Sigmoid colon (tissue), 7 donors: ENCODE measurements at places on chromosomes 3 and 15.

DNA sequence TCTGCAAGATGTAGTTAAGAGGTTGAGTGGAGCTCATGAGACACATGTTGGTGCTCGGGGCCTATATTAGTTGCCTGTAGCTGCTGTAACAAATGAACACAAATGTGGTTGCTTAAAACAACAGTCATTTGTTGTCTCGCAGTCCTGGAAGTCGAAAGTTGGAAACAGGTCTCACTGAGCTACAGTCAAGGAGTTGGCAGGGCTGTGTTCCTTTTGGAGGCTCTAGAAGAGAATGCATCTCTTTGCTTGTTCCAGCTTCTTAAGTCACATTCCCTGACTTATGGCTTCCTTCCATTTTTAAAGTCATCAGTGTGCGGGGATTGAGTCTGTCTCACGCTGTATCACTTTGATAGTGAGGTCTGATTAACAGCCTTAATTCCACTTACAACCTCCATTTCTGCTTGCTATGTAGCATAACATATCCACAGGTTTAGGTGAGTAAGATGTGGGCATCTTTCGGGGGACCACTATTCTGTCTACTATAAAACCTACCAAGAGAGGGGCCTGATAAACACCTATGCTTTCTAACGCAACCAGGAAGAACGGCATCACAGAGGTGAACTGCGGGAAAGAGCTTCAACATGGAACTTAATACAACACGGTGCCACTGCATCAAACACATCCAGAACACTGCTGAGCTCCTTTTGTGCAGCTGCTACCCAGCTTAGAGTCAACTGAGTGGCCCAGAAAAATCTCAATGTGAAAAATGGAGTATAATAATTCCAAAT is 119.4 kb downstream of the ATP10A start:
- DNase-seq, result peak; percentile 42

GRCh38 chr3:112304611-112305010 is 10.6 kb upstream of the SLC9C1 start:
- DNase-seq, result no peak

DNA sequence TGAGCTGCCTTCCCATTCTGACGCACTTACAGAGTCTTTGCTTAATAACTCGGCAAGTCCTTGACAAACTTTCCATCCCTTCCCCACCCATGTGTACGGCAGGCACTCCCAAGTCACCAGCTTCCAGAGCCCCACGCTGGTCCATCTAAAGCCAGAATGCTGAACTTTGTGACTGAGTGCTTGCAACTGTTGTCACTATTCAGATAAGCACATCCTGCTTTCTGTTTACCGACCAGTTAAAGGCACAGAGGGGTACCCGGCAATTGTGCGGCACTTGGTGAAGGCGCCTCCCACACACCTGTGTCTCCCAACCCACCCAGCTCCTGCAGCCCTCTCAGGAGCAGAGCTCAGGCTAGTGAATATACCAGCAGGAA is 430.6 kb downstream of the FOXP1 start:
- no peak for DNase-seq

- no peak for DNase-seq
These were observed 11.0 kb downstream of the CCRL2 start for GRCh38 chr3:46417841-46418611.
